NCI-H1417 treated with DMSO at 0.1 percent for 48 hours (cell line): ENCODE measurements at places on chromosomes 4 and X.

DNA sequence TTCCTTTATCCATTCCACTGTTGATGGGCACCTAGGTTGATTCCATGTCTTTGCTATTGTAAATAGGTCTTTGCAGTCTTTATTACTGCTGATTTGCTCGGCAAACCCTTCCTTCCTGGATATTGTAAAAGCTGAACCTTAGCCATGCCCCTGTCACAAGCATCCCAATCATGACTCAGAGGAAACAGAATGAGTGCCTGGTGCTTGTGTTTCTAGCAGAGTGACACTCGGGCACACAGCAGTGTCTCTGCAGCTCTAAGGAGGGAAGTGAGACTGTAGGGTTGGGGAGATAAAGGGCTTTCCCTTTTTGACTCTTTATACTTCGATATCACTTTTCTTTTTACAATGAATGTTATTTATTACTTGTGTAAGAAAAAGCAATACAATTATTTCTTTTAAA, 83.3 kb downstream of the AKAP4 start:
- DNase-seq: no peak

GRCh38 chrX:46750889-46751288, 8.0 kb downstream of the SLC9A7 start:
- no peak for DNase-seq

GRCh38 chr4:71130827-71131603, 137.6 kb downstream of the DCK start:
- no peak for DNase-seq

GRCh38 chrX:115894087-115894486, 276.5 kb upstream of the AGTR2 start:
- DNase-seq: peak; percentile 61

GRCh38 chr4:7924163-7924562, 15.5 kb downstream of the AFAP1 start:
- no peak for DNase-seq

DNA sequence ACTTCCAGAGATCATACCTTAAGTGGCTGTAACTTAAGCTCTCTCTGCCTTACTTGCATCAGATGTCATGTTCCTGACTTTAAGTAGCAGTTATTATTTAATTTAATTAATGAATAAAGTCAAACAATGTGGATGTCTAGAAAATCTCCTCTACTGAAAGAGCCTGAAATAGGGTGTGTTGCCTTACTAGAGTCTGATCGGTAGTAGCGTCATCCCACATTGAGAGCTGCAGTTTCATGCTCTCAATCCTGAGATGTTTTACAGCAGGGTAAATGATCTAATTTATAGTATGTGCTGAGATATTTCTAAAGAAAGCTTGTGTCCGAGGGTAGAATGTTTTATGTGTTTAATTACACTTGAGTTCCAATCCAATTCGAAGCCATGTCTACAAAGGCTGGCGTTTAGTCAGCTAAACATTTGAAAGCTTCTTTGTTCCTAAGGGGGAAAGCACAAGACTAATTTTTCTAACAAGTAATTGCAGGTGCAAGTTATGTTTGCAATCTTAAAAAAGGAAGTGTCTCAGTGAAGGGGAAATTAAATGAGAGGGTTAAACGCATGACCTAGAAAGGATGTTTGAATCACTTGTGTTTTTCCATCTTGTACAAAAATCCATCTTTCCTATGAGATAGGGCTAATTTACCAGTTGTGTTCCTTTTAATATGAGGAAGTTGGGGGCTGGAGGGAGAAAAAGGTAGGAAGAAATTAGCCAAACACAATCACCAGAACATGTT, 391.0 kb upstream of the MAGEB2 start:
- no peak for DNase-seq

DNA sequence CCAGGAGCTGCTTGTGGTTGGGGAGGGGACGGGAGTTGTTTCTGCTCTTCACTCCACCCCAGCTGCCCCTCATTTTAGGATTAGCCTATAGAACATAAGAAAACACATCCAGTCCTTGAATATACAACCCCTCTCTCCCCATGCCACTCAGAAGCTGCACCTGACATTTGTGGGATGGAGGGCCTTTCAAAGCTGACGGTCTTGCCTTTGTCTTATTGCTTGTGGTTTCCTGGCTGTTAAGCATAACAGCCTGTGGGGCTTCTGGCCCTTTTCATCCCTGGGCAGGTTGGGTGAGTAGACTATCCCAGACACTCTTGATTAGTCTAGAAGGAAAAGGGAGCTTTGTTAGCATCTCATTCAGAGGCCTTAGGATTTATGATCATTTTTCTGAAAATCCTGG, 407.6 kb upstream of the BOD1L1 start:
- DNase-seq: no peak
